ENCODE measurements at places on chromosomes 2 and 18. TPM values are rescaled to one million over a fixed set of nuclear protein-coding genes. Genes with fewer than 3 reads are reported as not detected.

DNA sequence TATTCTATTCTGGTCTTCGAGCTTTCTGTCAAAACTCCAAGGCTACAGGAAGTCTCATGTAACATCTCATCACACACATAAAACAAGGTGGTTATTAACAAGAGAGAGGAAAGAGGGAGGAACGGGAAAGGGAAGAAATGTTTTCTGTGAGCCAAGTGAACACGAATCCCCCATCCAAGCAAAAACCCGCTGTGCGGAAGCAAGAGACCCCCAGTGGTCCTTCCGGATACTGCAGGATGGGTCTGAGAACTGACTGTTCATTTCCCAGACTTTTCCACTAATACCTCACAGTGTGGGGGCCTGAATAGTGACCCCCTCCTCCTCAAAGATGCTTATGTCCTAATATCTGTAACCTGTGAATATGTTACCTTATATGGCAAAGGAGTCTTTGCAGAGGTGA, 19.0 kb upstream of the DIPK1C start:
- peak; percentile 31 for DNase-seq

- DNase-seq: no peak
Observed at GRCh38 chr2:203732953-203733510, 26.6 kb downstream of the CD28 start.

GRCh38 chr2:191481305-191482070, 196.4 kb upstream of the NABP1 start:
- DNase-seq: peak; percentile 21

GRCh38 chr2:226411727-226412360, 387.8 kb downstream of the IRS1 start:
- DNase-seq: peak; percentile 95

DNA sequence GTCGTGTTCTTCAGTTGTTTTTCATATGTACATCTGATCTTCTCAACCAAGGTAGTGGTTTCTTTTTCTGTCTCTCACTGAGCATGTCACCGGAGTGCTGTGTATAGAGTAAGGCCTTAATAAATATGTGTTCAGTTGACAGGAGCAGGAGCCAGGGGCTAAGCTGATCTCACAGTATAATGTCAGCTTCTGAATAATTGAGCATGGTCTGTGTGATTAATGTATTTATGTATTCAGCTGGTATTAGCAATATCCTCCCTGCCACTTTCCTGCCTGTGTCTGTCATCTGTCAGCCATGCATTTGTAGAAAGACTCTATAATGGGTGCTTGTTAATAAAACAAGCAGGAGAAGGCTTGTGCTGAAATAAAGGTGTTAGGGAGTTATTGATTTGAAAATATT, 198.9 kb downstream of the ADCYAP1 start:
- no peak for DNase-seq

The COA5 gene
- total RNA-seq: 29.4 TPM

The NOTO gene
- total RNA-seq: not detected

The SP5 gene
- total RNA-seq: not detected

The CCL20 gene
- total RNA-seq: 0.23 TPM
